ENCODE measurements at places on chromosomes 4 and X.

DNA sequence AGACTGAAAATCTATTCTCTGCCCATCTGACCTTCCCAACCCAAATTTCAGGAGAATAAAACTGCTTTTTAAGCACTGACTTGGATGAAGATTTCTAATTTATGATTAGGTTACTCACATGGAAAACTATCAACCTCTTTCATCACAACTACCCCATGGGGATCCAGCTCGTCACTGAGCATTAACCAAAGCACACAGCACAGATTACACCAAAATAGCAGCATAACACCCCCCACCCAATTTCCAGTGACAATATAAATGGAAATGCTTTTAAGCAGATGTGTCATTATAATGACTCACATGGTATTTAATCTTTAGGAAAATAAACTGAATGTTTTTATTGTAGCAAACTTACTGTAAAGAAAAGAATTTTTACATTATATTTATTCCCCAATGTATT is 9.7 kb downstream of the SERTM2 start:
- no peak for DNase-seq

GRCh38 chr4:33954759-33955158 is 2289.6 kb downstream of the ARAP2 start:
- DNase-seq: no peak

DNA sequence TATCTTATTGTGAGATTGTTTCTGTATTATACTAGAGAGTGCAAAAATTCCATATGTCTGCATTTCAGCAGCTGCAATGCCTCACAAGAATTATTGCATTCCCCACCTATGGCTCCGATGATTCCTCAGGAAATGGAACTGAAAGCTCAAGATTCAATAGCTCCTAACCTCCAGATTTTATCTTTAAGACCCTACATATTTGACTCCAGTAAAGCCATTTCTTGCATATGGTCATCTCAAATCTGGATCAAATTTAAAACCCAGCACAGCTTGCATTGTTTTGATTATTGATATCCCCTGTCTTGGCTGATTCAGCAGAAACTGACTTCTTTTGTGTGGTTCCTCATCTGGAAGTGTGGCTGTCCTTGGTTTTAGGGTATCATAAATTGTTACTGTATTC is 142.6 kb downstream of the CORIN start:
- no peak for DNase-seq

DNA sequence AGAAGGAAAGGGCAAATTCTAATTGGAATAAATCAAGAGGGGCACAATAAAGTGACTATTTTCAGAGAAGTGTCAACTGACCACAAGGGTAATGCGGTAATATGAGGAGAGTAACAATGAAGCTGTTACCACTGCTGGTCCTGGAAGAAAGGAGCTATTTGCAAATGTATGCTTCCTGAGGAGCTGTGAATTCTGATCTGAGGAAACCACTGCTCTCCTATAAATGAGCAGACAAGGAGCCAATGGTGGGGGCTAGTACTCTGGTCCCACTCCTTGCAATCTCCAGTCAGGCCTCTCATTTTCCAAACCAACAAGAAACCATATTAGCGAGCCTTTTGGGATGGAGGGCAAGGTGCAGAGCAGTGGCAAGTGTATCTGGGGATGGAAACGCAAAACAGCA is 770.2 kb downstream of the FSTL5 start:
- DNase-seq: no peak

- DNase-seq: no peak
Measured at GRCh38 chrX:74467656-74468055, 46.4 kb downstream of the SLC16A2 start.

DNA sequence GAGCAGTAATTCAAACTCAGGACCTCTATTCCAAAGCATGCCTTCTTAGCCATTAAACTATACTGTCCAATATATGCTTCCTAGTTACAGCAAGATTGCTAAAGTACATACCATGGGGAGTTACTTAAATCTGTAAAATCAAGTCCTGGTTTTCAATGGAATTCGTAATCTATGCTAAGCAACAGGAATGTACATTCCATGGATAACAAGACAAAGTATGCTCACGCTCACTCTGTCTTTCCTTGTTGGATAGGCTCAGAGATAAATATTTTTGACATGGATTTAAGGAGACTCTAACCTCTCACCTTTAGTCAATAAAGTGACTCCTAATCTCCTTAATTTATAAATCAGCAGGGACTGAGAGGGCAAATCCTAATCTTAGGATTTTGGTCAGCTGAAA is 47.3 kb upstream of the STK26 start:
- DNase-seq: no peak

GRCh38 chrX:7170898-7171297 is 22.9 kb upstream of the PUDP start:
- DNase-seq: no peak

- no peak for DNase-seq
Measured at GRCh38 chrX:11591723-11592346, 73.9 kb downstream of the ARHGAP6 start.

GRCh38 chrX:137290011-137290410 is 256.2 kb upstream of the GPR101 start:
- no peak for DNase-seq

GRCh38 chr4:38985410-38986100 is 46.7 kb downstream of the TMEM156 start:
- DNase-seq: no peak

- no peak for DNase-seq
Measured at GRCh38 chr4:37825968-37826294, 555 bp upstream of the PGM2 start.

DNA sequence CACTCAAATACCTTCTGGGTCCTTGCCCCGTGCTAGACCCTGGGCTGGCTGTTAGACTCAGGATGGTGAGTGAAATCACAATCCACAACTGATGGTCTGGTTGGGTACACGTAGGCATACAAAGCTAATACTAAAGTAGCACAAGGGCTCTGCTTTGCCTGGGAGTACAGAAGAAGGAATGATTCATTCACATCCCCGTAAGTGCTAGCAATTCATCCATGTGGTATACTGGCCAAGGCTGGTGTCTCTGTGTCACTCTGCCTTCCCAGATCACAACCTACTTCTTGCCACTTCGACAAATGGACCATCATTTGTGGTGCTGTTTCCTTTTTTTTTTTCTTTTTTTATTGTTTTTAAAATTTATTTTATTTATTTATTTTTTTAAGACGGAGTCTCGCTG is 19.7 kb upstream of the RBM47 start:
- DNase-seq: no peak

DNA sequence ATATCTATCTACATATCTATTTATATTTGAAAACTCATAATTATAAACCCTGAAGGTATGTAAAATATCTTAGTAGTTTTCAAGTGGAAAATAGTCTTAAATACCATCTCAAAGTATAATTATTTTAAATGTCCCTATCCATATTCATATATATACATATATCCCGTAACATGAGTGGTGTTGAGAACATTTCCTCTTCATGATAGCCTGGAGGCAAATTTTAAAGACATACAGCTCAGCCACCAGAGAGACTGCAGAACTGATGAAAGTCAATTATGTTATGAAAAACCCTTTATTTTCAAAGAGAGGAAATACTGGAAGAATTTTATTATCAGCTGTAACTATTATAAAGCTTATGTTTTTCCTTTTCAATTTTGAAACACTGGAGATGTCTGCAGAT is 1806.7 kb upstream of the PCDH7 start:
- DNase-seq: no peak

GRCh38 chr4:76823495-76823894 is 74.4 kb downstream of the SOWAHB start:
- DNase-seq: no peak

DNA sequence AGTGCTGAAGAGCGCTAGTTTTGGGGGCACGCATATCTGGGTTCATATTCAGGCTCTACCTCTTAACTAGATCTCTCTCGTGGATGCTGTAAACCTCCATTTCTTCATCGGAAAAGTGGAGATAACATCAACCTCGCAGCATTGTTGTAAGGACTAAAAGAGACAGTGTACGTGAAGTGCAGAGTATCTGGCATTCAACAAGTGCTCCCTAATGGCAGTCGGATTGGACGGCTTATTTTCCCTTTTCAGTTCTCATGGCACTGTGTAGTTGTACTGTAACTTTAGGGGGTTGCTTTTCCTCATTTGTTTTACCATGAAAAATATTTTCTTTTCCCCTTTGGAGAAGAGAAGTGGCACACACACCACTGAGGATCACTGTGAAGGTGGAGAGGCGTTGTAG is 51.4 kb upstream of the ESX1 start:
- DNase-seq: no peak

- DNase-seq: no peak
Measured at GRCh38 chrX:48514126-48514806, 5.5 kb downstream of the PORCN start.

Data from forelimb muscle (tissue), 1 donor.